Testis (tissue), 5 donors: ENCODE measurements at places on chromosomes 5 and 9. TPM values are rescaled to one million over a fixed set of nuclear protein-coding genes. Genes with fewer than 3 reads are reported as not detected.

FOXI1 gene
- polyA plus RNA-seq, result 0.26 TPM

GRCh38 chr5:170144286-170145023 is 38.8 kb downstream of the FOXI1 start:
- no peak for DNase-seq

DNA sequence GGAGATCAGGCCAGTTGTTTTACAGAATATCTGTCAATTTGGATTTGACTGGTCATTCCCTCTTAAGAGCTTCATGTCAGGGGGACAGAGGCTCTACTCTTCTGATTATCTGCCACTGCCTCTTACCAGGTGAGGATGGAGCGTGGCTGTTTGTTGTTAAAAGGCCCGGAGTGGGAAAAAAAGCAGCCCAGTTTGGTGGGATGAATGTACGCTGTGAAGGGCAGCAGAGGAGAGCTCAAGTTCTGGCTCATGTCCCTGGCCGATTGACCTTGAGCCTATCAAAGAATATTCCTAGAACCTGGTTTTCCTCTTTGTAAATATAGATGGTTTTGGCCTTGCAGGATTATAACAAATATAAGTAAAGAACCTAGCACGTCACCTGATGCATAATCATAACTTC is 16.3 kb upstream of the SHB start:
- no peak for DNase-seq

DNA sequence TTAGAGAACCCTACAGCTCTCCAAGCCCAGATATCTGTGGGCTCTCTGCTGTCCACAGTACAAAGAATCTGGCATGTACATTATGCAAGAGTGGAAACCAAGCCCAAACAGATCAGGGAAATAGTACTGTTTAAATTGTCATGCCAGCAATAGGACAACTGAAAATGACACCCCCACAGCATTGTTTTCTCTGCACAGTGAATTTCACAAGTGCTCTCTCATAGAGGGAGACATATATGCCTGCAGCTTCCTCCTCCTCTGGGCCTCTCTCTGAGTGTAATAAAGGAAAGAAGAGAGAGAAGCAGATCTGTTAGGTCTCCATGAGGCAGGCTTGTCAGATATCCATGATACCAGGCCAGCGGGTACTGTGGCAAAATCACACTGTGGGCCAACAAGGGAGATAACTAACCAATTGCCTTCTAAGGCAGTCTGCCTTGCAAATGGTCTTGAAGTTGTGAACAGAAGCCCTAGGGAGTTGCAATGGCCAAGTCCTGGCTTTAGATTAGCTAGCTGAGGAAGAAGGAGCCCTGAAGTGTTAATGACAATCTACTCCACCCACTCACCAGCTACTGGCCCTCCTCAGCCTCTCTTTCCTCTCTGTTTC is 54.4 kb upstream of the JMY start:
- no peak for DNase-seq

ARL14EPL gene
- polyA plus RNA-seq, result 0.21 TPM

DNA sequence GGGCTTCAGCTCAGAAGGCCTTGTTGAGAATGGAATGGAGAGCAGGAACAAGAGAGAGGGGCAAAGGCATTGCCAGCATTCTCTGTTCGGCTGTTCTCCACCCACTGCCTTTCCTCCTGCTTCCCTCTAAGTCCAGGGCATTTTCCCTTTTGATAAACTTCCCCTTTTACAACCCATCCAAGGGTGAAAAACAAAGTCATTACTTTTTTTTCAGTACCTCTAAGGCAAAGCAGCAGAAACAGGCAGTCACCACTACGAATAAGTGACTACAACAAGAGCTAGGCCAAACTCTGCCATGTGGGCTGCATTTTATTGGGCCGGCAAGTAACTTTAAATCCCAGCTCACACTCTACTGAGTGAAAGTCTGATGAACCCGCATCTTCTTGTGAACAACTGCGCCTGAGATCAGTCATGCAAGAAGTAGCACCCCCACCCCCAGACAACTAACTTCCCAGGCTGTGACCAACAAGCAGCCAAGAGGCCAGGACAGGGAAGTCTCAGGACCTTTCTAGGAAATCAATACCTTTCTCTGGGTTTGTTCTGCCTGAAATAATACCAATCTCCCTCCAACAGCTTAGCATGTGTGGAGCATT is 13.1 kb downstream of the IL7R start:
- no peak for DNase-seq

DNA sequence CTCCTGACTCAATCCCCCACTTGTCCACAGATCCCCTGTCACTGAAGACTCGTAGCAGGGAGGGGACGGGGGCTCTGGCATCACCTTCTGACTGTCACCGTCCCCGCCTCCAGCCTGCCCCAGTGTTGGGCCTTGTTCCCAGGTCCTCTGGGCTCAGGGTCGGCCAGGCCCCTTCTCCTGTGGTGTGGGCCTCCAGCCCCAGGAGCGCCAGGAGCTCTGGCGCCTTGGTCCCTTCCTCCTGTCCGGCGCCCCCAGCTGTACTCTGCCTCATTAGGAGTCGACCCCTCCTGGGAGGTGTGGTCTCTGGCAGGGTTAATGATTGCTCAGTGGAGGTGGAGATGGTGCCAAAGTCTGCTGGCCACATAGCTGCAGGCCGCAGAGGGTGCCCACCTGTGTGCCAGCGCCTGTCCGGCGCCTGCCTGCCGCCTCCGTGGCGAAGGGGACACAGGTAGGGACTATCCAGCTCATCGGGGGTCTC is at the start of gene CDHR2:
CDHR2 (plus strand) TSS at position 376 of the 478 bp plus-strand sequence. CDS start 16,011 bp downstream, outside the sequence.
- no peak for DNase-seq

- DNase-seq, result peak; percentile 87
Measured at GRCh38 chr5:154138701-154139100, 51.8 kb upstream of the GALNT10 start.

DNA sequence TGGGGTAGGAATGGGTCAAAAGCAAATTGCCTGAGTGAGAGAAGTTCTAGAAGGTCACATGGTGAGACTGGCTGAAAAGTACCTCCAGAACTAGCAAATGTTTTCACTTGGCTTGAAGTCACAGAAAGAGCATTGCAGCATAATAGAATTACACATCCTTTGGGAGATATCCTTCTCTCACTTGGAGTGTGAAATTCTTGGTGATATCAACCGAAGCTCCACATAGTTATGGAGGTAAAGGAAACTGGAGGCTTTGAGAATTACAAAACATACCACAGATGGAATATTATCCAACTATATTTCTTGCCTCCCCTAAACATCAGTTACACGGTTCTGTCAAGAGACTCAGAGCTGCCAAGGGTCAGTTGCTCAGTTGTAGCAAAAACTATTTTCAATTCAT is 182.4 kb downstream of the SEMA5A start:
- DNase-seq, result no peak

DNA sequence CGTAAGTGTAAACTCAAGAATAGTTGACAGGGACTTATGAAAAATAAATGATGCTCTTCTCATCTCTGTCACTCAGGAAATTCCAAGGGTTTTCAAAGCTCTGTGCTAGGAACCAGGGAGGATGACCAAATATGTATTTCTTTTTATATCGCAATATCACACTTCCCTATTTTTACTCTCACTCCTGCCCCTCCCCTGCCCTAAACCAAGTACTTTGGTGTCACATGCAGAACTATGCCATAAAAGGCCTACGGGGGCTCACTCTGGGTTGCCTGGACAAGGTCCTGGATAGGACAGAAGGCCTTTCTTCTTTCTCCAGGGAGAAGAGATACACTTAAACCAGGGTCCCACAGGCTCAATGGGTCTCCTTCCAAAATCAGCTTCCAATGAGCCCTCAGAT is 8.3 kb upstream of the RETREG1 start:
- DNase-seq, result no peak

- no peak for DNase-seq
Measured at GRCh38 chr9:14062586-14063221, 251.2 kb downstream of the NFIB start.

- DNase-seq, result peak; percentile 24
Measured at GRCh38 chr5:171600741-171601265, 181.4 kb downstream of the FGF18 start.

LHX3 gene
- not detected for polyA plus RNA-seq

- no peak for DNase-seq
Measured at GRCh38 chr9:71941060-71941568, 29.7 kb downstream of the C9orf85 start.

DNA sequence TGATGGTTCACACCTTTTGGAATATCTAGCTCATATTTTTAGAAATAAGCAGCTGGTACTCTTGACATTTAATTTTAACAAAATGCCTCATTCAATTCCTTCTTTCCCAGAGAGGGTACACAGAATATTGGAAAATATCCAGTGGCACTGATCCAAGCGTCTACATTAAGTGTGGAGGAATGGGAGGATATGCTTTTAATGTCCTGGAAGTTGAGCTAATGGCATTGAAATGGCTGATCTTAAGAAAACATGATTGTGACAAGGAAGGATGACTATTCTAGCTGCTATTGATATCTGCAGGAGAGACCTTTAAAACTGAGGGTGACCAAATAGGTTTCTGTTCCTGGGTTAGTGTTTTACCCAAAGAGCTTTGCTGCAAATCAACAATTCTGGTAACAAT is 30.0 kb downstream of the ZNF366 start:
- DNase-seq, result no peak

DNA sequence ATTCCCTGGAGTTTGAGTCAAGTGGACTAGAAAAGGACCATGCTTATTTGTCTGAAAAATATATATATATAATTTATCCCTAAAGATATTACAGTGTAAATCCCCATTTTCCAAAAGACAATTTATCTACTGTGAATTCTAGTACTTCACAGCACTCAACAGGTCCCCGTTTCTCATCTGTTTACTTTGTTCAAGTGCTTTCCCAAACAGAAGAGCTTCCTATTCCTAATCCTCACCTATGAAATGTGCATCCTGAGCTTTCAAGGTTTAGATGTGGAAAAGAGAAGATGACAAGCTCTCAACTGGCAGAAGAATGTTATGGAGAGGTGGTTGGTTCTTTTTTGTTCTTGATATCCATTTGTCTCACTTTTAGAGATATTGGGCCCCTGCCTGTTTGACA is 401.6 kb upstream of the ZNF608 start:
- no peak for DNase-seq

DNA sequence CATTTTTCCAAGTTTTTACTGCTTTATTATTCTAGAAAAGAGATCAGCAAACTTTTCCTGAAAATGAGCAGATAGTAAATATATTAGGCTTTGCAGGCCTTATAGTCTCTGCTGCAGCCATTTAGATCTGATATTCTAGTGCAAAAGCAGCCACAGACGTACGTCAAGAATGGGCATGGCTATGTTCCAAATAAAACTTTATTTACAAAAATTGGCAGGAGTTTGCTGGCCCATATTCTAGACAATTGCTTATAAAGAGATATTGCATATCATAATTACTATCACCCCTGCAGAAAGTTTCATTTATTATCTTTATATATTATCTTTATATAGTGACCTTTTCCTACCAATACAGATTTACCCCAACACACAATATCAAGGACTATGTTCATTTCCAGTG is 161.9 kb upstream of the ACOT12 start:
- no peak for DNase-seq

GRCh38 chr5:36939969-36940858 is 63.6 kb downstream of the NIPBL start:
- DNase-seq, result no peak

GRCh38 chr9:90919883-90920282 is 118.3 kb downstream of the SYK start:
- peak; percentile 78 for DNase-seq

LVRN gene
- polyA plus RNA-seq, result 3.3 TPM

DNA sequence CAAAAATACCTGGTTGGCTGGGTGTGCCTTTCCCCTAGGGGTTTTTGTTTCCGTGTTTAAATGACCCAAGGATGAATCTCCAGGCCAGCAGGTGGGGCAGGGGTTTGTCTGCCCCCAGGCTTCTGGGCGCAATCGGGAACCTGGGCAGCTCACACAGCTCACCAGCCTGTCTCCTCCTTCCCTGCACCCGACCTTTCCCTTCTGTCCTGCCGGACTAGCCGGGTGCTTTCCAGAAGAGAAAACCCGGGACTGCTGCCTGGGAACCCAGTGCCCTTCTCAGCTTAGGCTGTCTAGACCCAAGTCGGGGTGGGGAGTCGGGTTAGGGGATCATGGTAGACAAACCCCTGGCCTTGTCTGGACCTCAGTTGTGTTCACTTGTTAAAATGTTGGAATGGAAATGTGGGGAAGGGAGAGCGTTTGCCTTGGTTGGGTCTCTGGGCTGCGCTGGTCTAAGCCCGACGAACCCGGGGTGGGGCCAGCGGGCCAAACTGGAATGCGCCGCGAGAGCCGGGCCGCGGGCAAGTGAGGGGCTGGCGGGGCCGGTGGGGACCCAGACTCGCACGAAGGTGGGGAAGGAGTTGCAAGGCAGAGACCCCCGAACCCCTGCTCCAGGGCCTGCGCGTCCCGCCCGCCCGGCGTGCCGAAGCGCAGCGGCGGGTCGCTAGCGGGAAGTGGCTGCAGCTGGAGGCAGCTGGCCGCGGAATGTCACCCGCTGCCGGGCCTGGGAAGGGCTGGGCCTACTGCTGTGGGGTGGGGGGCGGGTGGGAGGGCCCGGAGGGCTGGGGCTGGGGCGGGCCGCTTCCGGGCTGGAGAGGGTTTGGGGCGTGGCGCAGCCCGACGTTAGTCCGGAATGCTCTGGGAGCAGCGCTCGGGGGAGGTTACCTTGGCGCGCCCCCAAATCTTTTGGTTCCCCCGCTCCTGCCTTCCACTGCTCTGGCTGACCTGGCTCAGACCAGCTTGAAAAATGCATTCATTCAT is 84.6 kb downstream of the DAB2IP start:
- DNase-seq, result peak; percentile 86

PCDHA13 gene
- polyA plus RNA-seq, result 1.8 TPM

GABRA6 gene
- 0.49 TPM for polyA plus RNA-seq

TAF11L10 gene
- not detected for polyA plus RNA-seq

DNA sequence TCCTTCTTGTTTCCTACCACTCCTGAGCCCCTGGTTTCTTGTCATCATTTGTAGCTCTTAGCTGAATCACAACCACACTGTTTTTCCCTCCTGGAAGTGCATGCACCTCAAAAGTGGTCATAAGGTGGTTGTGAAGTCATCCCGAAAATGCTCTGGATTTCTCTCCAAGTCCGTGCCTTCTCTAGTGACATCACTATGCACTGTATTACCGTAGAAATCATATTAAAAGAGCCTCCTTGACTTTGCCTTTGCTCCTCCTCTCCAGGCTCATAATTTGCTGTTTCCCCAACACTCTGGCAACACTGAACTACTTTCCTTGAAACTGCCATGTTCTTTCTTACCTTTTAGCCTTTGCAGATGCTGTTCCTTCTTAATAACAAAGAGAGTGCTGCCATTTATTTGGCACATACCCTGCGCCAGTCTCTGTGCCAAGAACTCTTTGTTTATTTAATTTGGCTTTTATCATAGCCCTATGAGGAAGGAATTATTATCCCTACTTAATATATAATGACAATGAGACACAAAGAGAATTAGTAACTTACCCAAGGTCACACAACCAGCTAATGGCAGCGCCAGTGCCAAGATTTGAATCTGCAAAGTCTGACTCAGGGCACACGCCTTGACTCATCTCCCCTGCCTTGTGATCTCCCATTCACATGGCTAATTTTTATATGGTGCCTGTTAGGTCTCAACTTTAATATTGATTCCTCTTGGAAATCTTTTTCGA is 115.4 kb downstream of the KIF4B start:
- DNase-seq, result no peak

GRCh38 chr9:88796947-88797346 is 194.3 kb upstream of the S1PR3 start:
- DNase-seq, result no peak
